RCC 7860 (cell line): ENCODE measurements at places on chromosomes 13 and 19.

GRCh38 chr13:112119192-112120030 is 52.5 kb downstream of the SOX1 start:
- DNase-seq, result no peak

- peak; percentile 90 for DNase-seq
These were observed 20.0 kb upstream of the ERCC1 start for GRCh38 chr19:45443462-45444317.

DNA sequence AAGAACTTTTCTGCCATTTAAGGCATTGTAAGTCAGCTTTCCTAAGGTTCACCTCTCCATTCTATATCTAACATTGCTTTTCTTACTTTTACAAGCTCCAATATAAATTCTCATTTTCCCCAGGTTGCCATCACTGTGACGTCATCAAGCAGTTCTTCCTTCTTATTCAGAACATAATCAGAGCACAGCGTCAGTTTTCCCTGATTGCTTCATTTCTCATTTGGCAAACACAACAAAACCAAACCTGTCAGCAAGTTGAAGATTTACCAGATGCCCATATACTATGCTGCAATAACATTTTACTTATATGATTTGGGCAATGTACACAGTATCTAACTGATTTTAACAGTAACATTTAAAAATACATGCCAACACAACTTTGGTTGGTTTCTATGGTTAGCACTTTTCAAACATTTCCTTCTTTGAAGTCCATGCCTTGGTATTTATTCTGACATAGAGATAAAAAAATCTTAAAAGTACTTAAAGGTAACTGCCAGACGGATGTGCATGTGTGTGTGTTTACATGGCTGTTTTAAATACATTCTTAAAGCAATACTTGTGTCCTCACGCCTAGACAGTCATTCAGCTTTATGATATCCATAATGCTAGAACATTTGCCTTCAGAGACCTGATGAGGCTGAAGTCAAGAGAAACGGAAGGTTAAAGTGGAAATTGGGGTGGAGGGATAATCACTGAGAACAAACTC is 264.0 kb downstream of the KLF12 start:
- DNase-seq, result no peak

DNA sequence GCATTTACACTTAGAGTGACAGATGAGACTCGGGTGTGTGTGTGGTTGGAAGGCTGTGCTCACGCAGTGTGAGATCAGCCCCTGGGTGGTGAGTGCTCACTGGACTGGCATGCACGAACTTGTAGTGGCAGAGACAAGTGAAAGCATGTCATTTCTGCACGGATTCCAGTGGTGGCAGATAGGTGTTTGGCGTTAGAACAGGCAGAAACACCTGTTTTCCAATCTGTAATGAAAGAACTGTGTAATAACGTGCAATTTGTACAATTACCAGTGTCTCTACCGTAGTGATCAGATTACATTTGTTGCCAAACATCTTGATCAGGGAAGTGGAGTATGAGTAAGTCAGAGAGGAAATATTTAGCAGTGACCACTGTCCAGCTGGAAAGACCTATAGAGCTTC is 8.2 kb downstream of the LAMP1 start:
- DNase-seq, result peak; percentile 64

GRCh38 chr19:51779181-51779580 is 15.8 kb upstream of the FPR3 start:
- DNase-seq, result no peak
